Esophagus muscularis mucosa (tissue), 4 donors: ENCODE measurements at places on chromosomes 12 and 14.

GRCh38 chr14:92385561-92385960 is 62.6 kb downstream of the SLC24A4 start:
- no peak for DNase-seq

DNA sequence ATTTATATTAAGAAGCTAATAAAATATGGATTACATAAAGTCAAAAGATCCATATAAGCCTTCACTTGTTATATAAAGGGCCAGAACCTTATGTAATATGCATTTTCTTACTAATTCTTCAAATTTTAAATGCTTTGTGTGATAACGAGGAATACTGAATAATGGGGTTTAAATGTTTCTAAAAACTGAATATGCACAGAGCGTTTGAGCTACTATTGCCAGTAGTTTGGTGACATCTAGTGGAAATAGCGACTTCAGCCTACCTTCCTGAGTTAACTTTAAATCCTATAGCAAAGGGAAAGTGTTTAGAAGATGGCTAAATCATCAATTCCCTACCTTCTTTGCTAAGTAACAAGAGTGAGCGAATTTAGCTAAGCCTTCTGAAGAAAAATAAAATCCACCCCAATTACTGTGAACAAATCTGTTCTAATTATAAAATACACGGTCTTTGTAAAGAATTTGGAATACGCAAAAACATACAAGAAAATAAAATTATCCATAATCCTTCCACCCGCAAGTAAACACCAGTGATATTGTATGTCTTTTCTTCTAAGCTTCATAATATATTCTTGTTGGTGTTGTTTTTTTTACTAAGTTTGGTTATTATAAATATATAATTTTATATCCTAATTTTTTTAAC is 115.5 kb upstream of the G2E3 start:
- DNase-seq: no peak

GRCh38 chr14:50524731-50525515 is 7.4 kb downstream of the MAP4K5 start:
- DNase-seq: no peak

- no peak for DNase-seq
These were observed 2.1 kb downstream of the TDP1 start for GRCh38 chr14:89957791-89958190.

DNA sequence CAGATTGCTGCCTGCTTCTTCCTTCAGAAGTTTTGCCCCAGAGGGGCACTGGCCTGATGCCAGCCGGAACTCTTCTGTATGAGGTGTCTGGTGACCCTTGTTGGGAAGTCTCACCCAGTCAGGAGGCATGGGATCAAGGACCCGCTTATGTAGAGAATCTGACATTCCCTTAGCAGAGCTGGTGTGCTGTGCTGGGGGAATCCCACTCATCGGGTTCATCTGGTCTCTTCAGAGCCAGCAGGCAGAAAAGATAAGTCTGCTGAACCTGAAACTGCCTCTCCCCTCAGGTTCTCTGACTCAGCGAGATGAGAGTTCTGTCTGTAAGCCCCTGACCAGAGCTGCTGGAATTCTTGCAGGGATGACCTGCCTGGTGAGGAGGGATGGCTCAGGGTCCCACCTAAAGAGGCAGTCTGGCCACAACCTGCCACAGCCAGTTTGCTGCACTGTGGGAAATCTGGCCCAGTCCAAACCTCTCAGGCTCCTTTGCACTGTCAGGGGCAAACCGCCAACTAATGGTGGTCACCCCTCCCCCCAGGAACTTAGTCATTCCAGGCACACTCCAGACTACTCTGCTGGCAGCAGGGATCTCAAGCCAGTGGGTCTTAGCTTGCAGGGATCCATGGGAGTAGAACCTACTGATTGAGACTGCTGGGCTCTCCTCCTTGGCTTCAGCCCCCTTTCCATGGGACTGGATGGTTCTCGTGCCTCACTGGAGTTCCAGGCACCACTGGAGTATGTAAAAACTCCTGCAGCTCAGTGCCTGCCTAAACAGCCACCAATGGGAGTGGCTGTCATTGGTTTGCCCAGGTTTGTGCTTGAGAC is 4.1 kb downstream of the CLEC2D start:
- DNase-seq: no peak

DNA sequence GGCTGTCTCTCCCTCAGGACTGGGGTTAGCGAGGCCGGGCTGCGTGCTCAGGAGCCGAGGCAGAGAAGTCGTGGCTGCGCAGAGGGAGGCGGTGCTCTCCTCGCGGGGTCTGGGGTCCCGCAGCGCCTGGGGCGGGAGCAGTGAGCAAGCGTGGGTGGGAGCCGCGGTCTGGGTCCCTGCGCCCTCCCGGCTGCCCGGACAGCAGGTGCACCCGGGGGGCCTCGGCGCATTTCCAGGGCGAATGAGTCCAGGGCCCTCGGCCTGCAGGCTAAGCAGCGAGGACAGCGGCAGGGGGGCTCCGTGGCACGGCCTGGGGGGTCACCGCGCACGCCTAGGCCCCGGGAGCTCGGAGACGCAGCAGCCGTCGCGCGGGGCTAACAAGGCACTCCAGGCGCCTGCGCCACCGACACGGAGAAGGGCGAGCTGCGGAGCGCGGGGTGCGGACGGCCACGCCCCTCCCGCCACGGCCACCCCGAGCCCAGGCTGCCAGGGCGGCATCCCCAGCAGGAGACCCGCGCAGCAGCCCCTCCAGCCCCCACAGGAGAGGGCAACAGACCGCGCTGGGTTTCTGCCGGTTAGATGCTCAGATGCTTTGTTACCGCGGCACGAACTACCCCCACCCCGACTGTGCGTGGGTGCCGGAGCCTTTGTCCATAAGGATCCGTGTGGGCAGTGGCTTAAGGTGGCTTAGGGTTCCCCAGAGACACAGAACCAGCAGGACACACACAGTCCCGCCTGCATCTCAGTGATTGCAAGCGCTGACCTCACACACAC is 117.7 kb upstream of the C14orf180 start:
- DNase-seq: no peak

- no peak for DNase-seq
These were observed 4.4 kb downstream of the PSMA6 start for GRCh38 chr14:35296545-35296944.

DNA sequence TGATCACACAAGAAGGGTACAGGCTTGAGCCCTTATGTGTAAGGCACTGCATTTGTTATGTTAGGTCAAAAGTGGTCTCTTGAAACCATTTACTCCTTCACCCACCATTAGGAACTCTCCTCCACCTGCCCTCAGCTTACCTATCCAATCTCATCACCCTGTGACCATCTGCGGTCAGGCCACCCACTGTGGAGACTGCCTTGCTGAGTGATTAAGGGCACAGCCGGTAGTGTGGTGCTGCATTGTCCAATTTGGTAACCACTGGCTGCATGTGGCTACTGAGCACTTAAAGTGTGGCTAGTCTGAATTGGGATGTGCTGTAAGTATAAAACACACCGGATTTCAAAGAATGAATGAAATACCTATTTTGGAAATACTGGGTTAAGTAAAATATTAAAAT is 177.1 kb upstream of the PARP11 start:
- no peak for DNase-seq

DNA sequence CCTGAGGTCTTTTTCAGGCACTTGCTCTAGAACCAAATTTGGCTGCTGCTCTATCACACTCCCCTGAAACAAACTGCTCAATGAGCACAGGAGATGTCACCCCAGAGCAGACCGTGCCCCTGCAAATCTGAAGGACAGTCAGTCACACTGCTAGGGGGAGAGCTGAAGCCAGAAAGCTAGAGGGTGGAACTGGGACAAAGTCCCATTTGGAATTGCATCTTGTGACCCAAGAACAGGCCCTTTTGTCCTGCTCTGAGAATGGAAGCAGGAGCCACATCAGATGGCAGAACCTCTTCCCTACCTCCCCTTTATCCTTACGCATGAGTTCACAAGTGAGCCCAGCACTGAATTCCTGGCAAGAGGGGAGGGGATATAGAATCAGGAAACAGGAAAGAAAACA is 64.7 kb downstream of the MAP3K9 start:
- DNase-seq: no peak

- DNase-seq: no peak
These were observed 74.7 kb downstream of the FBXL14 start for GRCh38 chr12:1519642-1520041.

DNA sequence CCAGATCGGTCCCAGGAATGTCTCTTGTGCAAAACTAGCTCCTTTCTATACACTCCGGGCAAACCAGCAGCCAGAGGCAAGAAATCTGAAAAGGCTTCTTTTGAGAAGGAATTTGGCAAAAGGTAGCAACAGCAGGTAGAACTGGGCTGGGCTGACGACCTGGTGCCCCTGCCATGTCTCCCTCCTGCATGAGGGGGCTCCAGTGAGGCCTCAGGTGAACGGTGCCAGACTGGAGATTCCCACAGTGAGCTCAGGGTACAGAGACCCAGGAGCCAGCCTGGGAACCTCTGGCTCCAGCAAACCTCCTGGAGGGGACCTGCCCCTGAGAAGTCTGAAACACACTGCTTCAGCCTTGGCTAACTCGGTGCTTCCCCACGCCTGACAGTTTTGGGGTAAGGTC is 10.8 kb downstream of the ITPK1 start:
- no peak for DNase-seq

DNA sequence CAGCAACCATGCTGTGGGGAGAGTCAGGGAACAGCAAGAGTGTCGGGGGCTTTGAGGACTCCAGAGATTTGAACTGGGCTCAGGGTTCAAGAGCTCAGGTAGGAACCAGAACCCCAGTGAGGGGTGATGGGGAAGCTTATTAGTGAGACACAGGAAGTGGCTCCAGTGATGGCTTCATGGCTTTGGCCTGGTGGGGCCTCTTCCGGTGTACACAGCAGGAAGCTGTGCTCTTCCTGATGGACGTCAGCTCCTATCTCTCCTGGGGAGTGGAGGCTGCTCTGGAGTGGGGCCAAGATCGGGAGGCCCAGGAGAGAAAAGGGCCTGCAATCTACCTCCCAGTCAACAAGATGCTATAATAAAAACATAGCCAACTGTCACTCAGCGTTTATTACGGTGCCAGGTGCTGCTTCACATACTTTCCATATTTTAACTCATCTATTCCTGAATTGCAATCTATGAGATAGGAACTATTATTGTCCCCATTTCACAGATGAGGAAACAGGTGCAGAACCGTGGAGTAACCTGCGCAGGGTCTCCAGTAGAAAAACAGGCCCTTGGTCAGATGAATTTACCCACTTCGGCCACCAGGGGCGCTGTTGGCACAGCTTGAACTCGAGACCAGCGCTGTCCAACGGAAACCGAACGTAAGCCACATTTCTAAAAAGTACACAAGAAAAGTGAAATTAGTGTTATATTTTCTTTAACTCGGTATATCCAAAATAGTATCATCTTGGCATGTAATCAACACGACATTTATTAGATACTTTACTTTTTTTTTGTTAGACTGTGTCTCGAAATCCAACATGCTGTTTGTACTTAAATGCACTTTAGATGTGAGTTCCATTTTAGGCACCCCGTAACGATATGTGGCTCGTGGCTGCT is 63.6 kb upstream of the DLK1 start:
- DNase-seq: no peak

- no peak for DNase-seq
These were observed 4.3 kb downstream of the GRIP1 start for GRCh38 chr12:66674495-66675122.

GRCh38 chr12:15584366-15585041 is 204.7 kb downstream of the EPS8 start:
- no peak for DNase-seq

DNA sequence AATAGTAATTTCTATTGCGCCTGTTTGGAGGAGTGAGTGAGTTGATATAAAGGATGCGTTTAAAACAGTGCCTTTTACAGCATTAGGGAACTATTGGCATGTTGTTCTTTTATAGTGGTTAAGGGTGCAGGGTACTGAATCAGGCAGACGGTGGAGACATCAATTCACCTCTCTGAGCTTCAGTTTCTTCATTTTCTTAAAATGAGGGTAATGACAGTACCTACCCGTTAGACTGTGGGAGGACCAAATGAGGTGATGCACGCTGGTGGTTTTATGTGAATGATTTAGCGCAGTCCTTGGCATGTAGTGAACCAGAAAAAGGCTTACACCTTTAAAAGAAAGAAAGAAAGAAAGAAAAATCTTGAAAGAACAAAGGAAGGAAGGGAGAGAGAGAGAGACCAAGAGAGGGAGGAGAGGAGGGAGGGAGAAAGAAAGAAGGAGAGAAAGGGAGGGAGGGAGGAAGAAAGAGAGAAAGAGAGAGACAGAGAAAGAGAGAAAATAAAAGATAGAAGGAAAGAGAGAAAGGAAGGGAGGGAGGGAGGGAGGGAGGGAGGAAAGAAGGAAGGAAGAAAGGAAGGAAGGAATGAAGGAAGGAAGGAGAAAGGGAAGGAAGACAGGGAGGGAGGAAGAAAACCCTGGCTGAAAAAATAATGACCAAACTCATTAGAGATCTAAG is 22.2 kb upstream of the CCND2 start:
- DNase-seq: peak; percentile 42

DNA sequence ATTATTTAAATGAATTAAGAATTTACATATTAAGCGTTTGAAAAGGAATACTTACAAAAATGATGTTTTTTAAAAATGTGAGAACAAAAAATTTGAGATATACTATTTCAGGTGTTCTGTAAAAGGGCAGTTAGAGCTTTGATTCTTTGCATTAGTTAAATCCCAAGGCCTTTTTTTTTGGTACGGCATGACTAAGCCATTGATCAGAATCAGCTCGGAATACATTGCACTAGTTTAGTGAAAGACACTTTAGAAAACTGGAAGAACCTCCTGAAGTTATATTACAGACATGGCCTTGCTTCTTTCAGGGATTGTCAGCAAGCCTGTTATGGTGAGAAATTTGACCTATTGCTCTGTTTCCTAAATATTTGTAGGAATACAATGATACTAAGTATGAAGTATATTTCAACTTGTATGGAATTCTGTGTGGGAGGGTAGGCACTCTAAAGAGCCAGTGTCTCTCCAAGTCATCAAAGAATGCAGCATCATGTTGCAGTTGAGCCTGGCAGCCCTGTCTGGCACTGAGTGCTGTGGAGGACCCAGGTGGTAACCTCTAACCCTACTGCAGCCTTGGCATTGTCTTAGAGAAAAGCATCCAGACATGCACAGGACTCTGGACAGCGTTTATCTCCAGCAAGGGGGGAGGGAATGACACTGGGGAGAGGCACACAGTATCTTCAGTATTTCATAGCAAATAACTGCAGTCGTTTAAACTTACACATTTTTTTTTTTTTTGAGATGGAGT is 1.5 kb downstream of the KLC1 start:
- no peak for DNase-seq

GRCh38 chr12:25677232-25677937 is 124.3 kb upstream of the LMNTD1 start:
- no peak for DNase-seq

- no peak for DNase-seq
These were observed 475.4 kb upstream of the SEL1L start for GRCh38 chr14:82009076-82009475.

- DNase-seq: no peak
These were observed 5.8 kb downstream of the WSB2 start for GRCh38 chr12:118055144-118055557.

DNA sequence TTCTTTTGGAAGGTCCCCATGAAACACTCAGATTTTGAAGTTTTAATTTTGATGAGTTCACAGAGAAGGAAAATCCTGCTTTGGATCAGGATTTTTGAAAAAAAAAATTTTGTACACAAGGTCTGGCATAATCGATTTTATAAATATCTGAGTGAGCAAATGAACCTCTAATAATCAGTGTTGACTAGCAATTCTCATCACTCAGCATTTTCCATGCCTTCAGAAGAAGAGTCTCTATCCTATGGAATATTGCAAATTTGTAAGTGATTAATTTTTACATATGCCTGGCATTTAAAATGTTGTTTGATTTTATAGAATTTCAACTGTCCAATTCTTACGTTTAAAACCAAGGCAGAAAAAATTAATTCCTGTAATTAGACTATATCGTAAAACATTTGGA is 30.5 kb upstream of the REP15 start:
- DNase-seq: no peak
